BJ (cell line): ENCODE measurements at places on chromosomes 7 and 10. TPM values are rescaled to one million over a fixed set of nuclear protein-coding genes. Genes with fewer than 3 reads are reported as not detected.

CFAP69 gene
- polyA plus RNA-seq, result 0.90 and 2.3 TPM in 2 replicates

IFIT1 gene
- polyA plus RNA-seq, result 25.1 and 44.9 TPM in 2 replicates

GPER1 gene
- 2.1 and 3.1 TPM in 2 replicates for polyA plus RNA-seq

GRCh38 chr10:97048649-97049427, 136.9 kb downstream of the SLIT1 start:
- DNase-seq, result no peak

DNA sequence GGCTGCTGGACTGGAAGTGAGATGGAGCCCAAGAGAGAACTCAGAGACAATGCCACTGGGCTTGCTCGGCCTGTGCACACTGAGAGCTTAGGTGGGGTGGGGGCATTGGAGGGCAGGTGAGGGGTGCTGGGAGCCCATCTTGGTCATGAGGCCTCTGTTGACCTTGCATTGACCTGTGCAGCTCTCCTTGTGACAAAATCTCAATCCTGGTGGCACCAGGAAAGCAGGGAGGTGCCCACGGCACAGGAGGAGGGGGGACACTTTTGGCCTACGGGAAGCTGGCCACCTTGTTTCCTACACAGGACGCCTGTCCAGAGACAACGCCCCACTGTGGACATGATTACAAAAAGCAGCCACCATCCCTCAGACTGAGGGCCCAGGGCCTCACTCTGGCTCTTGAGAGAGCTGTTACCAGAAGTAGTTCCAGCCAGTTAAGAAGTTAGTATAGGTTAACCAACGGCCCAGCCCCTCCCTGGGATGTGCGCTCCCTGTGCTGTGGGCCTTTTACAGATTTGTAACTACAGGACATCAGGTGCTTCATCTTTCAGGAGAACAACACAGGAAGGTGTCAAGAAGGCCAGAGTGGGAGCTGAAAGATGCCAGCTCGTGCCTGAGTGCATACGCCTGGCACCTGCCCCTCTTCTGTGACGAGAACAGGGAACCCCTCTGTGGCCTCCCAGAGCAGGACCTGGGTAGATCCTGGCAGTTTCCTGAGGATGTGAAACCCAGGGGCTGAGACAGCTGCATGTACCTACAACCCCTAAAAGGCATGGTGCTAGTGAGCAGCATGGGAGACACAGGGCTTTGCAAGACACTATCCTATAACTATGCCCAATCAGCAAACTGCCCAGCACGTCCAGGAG, 10.3 kb downstream of the PKD1L1 start:
- no peak for DNase-seq
